ENCODE measurements at places on chromosomes 16 and 17. TPM values are rescaled to one million over a fixed set of nuclear protein-coding genes. Genes with fewer than 3 reads are reported as not detected.

Gene ANKRD13B
- polyA plus RNA-seq = 23.3 TPM

DNA sequence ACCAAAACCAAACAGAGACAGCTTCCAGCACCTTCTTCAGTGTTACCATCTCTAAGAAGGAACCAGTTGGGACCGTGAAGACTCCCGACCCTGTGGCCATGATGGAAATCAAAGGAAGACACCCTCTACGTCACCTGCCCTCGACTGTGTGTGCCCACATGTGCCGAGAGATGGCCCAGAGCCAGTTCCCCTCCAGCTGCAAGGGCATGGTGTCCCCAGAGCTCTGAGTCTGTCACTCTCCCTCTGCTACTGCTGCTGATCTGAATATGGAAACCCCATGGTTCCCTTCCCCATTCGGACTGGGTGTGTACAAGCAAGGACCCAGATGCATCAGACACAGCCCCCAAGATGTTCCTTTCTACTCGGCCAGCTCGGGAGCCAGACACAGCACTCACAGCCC is 76.4 kb downstream of the SOCS1 start:
- DNase-seq = no peak

DNA sequence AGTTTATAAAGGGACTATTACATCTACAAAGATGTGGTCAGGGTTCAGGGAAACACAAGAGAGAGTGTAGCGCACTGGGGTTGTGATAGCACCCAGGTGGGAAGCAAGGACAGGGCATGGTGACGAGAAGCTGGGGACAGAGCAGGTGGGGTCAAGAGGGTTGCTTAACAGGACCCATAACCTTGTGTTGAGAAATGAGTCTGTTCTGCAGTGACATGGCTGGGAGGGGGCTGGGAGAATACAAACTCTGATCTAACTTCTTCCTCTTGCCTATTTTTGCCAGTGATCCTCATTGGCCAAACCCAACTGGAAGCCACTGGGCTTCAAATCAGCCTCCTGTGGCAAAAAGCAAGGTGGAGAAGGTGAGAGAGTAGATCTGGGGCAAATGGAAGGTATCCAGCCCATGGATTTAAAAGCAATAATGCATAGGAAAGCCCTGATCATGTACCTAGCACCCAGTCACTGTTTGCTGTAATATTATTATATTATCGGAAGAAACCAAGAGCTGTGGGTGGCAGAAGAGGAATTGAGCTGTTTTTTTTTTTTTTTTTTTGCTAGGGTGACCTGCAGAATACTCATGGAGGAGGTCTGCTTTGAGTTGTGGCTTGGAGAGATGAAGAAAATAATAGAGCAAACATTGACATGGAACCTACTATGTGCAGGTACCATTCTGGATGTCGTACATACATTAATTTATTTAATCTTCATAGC is 76.9 kb upstream of the ZFHX3 start:
- DNase-seq = no peak

DNA sequence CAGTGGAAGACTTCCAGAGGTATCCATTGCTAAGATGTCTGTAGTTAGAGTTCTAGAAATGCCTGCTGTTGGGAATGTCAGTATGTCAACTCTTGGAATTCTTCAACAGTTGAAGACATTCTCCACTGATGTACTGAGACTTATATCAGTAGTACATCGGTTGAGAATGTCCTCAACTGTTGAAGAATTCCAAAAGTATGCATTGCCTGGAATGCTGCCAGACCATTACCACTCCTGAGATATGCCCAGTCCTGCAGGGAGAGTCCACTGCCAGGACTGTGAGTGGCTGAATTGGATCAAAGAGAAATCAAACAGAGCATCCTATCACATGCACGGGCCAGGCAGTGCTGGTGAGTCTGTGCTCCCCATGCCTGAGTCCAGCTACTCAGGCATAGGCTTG is 42.0 kb downstream of the IL21R start:
- no peak for DNase-seq

DNA sequence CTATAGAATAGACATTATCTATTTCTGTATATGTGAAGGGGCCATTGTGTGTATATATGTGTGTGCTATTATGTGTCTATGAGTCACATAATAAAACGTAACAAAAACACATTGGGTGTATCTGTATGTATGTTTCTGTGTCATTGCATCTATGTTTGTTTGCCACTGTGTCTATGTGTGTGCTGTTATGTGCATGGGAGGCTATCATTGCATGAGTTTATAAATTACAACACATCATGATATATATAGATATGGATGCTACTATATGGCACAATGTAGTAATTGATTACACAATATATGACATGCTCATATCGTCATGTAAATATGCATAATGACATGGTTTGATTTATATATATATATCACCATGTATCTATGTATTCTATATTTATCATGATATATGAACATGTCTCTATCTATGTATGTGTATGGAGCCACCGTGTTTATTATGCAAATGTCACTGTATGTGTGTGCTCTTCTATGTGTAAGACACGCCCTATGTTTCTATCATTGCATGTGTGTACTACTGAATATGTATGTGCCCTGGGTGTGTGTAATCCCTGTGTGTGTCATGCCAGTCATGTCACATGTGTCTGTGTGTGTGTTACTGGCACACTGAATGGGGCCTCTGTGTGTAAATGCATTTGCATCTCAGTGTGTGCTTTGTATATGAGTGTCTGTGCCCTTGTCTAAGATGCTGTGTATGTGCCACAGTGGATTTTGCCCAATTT is 1.4 kb upstream of the TSPOAP1 start:
- DNase-seq = no peak

Gene ZNF213
- 10.9 TPM for polyA plus RNA-seq

GRCh38 chr17:19410875-19411620 is at the start of gene RNF112:
TSS of gene RNF112 (plus strand) at chr17:19411232. CDS start at chr17:19411409, 177 bp downstream.
- DNase-seq = peak; percentile 51

Gene RAB26
- 1.9 TPM for polyA plus RNA-seq

- no peak for DNase-seq
Measured at GRCh38 chr17:36027761-36028160, 10.0 kb upstream of the CCL23 start.

DNA sequence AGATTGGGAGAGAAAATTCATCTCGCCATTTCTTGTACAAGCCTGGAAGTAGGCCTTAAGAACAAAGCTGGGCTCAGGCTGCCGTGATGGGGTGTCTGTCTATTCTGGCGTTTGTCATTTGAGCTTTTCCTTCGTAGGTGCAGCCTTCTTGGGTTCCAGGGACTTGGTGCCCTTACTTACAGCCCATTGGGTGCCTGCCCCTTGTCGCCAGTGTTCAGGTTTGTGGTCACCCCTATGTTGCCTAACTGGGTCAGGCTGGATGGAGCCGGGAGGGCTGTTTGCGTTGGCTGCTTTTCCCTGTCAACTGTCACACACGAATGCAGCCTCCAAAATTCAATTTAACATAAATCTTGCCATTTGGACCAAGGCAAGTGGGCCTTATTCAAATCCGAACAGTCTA is 23.7 kb upstream of the MED9 start:
- no peak for DNase-seq

Gene IL21R
- polyA plus RNA-seq = 0.32 TPM

Gene MYADML2
- 11.3 TPM for polyA plus RNA-seq

Gene YWHAE
- 783 TPM for polyA plus RNA-seq

- DNase-seq = peak; percentile 56
Measured at GRCh38 chr16:842061-842476, 41.5 kb upstream of the GNG13 start.

GRCh38 chr16:81238296-81239011 is at the start of gene BCO1:
TSS of gene BCO1 (plus strand) at chr16:81238689. CDS start at chr16:81238909, 220 bp downstream.
- DNase-seq = peak; percentile 43

Gene PITPNM3
- polyA plus RNA-seq = 6.0 TPM

DNA sequence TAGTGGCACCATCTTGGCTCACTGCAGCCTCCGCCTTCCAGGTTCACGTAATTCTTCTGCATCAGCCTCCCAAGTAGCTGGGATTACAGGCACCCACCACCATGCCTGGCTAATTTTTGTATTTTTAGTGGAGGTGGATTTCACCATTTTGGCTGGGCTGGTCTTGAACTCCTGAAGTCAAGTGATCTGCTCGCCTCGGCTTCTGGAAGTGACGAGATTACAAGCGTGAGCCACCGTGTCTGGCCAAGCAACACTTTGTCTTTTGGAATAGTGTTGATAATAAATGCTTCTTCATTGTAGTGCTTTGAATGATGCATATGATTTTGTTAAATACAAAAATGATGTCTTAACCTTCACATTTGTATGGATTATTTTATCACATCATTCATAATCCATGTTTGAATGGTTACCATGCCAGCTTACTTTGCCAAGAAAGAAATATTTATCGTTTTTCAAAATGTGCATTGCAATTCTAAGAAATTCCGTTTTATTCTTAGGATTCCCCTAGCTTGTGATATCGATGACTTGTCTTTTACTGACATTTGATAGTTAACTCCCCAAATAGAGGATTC is 29.1 kb downstream of the USP10 start:
- DNase-seq = no peak

- no peak for DNase-seq
Measured at GRCh38 chr17:69404399-69404798, 10.1 kb upstream of the MAP2K6 start.

GRCh38 chr17:19418251-19418992 is 7.4 kb downstream of the RNF112 start:
- peak; percentile 25 for DNase-seq

- DNase-seq = no peak
Measured at GRCh38 chr17:38815576-38816193, 9.4 kb downstream of the CWC25 start.

DNA sequence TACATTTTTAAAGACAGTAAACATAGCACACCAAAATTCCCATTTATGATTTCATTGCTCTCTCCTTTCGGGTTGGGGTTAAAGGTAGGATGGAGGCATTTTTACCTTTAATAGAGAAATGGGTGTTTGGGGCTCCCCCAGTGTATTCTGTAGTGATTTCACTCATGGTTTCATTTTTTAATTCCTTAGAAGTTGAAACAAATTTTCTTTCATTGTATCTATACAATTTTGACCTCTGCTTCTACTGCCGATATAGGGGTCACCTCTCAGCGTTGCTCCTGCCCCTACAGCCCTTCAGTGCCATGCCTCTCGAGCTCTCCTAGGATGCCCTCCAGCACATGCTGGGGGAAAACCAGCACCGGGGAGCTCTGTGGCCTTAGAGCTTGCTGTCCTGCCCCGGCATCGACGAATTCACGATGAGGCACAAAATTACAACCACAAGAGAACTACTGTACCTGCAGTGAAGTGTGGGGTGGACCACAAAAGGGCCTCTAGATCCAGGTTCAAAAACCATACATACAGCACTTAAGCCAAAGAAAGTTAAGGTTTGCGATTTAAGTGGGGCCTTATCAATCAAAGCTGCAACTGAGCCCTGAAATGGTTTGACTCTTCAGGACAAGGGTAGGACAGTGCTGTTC is 39.3 kb downstream of the LITAFD start:
- no peak for DNase-seq

Gene PRR35
- polyA plus RNA-seq = 0.16 TPM

- no peak for DNase-seq
Measured at GRCh38 chr17:31144428-31144827, 49.7 kb downstream of the NF1 start.

Gene KRTAP17-1
- not detected for polyA plus RNA-seq

- DNase-seq = no peak
Measured at GRCh38 chr17:50331085-50331791, 14.7 kb upstream of the XYLT2 start.

GRCh38 chr17:73639322-73639721 is 4.9 kb downstream of the SDK2 start:
- DNase-seq = no peak

- DNase-seq = no peak
Measured at GRCh38 chr17:27326585-27326984, 32.7 kb downstream of the WSB1 start.

Gene CLEC10A
- polyA plus RNA-seq = not detected

Gene CX3CL1
- polyA plus RNA-seq = 2.9 TPM

- no peak for DNase-seq
Measured at GRCh38 chr17:74525781-74526288, 5.4 kb downstream of the CD300LB start.

DNA sequence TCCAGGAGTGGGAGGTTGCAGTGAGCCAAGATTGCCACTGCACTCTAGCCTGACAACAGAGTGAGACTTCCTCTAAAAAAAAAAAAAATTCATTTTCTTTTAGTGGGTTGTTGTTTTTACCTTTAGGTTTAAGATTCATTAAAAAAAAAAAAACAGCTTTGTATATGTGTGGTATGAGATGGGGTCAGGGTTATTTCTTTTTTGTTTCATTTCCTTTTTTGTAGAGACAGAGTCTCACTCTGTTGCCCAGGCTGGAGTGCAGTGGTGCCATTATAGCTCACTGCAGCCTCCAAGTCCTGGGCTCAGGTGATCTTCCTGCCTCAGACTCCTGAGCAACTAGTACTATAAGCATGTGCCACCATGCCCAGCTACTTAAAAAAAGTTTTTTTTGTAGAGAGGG is 47.0 kb downstream of the BCAS3 start:
- no peak for DNase-seq

GRCh38 chr17:18257982-18258355 is 569 bp downstream of the FLII start:
- peak; percentile 43 for DNase-seq

Gene MAP2K3
- polyA plus RNA-seq = 27.8 TPM

- no peak for DNase-seq
Measured at GRCh38 chr16:80614908-80615671, 74.3 kb downstream of the DYNLRB2 start.

Gene TLCD2
- 5.2 TPM for polyA plus RNA-seq

- DNase-seq = no peak
Measured at GRCh38 chr17:77943971-77944370, 14.5 kb upstream of the TNRC6C start.

GRCh38 chr16:11791144-11791828 is 5.8 kb downstream of the ZC3H7A start:
- no peak for DNase-seq

DNA sequence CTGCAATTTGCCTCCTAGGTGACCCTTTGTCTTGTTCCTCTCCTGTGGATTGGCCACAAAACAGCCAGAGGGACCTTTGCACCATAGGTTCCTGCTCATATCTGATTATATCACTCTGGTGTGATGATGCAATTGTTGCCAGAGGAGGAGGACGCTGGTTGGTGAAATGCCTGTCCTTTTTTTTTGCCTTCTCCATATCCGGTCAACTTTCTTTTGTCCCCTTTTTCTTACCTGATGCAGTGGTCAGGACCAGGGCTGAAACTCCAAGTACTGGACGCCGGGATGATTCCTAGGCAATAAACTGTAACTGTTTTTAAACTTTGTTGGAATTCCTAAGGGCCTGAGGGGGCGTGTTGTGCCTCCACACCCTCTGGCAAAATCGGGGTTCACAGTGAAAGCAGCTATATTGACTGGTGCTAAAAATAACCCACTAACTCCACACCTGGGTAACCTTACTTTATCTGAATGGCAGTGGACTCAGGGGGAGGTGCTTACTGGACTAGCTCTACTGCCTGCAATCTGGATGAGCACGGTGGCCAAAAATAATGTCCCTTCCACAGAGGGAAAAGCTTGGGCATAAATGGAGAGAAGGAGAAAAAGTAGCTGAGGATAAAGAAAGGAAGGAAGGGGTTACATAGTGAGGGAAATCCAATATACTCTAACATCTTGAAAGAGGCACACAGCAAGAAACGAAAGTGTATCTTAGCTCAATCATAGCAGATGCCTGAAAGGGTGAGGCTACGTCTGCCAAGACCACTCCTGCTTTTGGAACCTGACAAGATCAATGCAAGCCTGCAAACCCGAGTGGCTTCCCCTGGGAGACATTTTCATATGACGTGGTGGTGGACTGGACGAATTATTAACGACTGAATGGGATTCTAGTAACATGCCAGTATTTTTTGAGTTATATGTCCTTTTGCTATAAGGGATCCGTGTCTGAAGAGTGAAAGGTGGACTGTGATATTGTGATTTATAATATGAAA is 28.4 kb upstream of the ZNF423 start:
- DNase-seq = no peak

Measured in muscle of arm (tissue), 14 donors.